Memory B cell (primary cell): ENCODE measurements at places on chromosomes 7 and 10.

GRCh38 chr7:39589323-39590111 is 23.3 kb downstream of the YAE1 start:
- no peak for DNase-seq

- DNase-seq = no peak
Observed at GRCh38 chr10:11373717-11374171, 237.7 kb downstream of the USP6NL start.

- no peak for DNase-seq
Observed at GRCh38 chr7:151520419-151521261, 945 bp upstream of the RHEB start.

DNA sequence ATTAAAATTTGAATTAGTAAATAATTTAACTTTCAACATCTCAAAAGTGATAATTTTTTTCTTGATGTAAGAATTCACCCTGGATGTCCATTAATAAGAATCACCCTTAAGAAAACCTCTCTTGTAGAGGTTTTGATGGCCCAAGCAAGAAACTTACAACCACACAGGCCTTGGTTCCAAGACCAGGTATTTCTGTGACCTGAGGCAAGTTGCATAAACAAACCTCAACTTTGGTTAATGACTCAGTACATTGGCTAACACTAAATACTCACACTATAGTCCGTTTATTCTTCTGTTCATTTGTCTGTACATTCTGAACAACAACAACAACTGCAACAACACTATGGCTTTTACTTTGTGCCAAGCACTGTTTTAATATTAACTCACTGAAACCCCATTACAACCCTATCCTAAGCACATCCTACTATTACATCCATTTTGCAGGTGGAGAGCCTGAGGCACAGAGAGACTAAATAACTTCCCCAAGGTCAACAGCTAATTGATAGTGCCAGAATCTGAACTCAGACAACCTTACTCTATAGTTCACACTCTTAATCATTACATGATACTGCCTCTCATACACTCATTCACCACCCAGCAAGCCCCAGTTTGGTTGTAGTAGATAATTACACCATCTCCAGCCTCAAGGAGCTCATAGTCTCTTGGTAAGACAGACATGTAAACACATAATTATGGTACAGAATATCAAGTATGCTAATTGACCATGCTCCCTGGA is 6.6 kb downstream of the ANK3 start:
- DNase-seq = no peak

- DNase-seq = peak; percentile 62
Observed at GRCh38 chr10:124717911-124718741, 26.1 kb downstream of the FAM53B start.

DNA sequence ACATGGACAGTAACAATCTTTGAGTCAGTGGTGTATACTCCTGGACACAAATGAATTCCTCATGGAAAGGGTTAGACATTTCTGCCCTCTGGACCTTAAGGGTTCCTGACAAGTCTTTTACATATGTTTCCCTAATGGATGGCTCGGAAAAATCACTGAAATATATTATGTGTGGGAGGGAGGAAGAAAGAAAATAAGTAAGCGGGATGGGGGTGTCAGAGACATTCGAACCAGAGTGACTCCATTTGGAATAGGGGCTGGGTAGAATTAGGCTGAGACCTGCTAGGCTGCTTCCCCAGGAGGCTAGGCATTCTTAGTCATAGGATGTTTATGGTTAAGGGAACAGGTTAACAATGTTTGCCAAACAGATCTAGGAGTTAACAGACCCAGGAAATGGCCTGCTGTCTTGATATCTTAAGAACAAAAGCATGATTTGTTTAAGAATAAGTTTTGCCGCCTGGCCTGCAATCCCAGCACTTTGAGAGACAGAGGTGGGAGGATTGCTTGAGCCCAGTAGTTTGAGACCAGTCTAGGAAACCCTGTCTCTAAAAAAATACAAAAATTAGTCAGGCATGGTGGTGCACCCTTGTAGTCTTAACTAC is 1241.7 kb downstream of the TYW1 start:
- DNase-seq = no peak

- DNase-seq = no peak
Observed at GRCh38 chr10:118626953-118627352, 31.5 kb upstream of the PRLHR start.

DNA sequence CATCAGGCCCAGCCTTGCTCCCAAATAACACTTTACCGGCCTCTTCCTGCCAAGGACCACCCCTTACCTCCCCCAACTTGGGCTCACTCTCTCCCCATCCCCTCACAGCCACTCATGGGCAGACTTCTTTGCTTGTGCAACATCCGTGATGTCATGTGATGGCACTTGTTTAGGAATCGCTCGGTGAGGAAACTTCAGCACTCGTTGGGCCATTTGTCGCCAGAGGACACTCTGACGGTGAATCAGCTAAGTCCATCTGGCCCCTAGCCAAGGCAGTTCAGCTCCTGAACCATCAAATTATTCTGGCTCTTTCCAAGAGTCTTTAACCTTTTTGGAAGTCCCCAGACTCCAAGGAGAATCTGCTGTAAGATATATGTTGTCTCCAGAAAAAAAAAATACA is 19.2 kb downstream of the BTBD16 start:
- DNase-seq = no peak

- no peak for DNase-seq
Observed at GRCh38 chr7:16652888-16653287, 6.9 kb downstream of the BZW2 start.

- DNase-seq = no peak
Observed at GRCh38 chr7:144404946-144405345, 1.5 kb upstream of the NOBOX start.

GRCh38 chr10:129274748-129275474 is 192.1 kb upstream of the MGMT start:
- DNase-seq = no peak

DNA sequence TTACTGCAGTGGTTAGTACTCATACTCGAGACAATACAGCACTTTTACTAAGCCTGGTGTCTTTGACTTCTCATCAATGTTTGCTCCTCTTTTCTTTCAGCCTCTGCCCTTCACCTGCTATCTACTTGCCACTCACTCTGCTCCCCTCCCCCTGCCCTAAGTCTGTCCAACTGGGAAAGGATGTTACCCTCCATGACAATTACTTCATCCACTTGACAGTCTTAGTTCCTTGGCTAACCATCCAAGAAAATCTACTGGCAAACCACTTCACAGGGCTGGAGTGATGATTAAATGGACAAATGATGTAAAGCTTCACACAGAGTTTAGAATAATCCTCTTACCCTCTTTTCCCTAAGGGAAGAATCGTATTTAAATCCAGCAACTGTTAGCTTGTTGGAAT is 8.2 kb upstream of the DLD start:
- no peak for DNase-seq

DNA sequence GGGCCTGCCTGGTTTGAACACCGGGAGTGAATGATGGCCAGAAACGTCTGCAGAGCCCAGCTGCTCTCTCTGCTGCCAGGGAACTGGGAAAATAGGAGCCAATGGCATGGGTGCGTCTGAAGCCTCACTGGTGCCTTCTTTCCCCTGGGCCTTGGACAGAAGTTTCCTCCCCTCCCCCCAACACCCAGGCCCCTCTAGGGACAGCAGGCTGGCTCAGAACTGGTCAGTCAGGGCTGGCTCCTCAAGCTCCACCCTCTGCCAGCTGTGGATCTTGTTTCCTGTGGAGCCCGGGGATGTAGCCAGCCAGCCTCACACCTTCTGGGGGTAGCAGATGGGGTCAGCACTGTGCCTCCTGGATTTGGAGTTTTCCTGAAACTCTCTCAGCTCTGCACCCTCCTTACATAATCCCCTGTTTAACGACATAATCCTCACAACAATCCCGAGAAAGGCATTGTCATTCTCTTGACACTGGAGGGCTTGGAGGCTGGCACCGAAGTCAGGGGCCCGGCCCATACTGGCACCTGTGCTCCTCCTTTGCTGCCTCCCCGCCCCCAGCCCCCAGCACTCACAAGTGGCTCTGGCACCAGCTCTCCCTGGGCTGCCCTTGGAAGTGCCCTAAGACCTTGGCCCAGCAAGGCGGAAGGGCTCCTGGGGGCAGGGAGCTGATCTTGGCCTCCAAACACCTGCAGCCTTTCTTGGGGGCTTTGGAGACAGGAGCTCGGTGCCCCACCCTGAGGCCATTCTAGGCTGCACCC is 5.7 kb downstream of the LDB3 start:
- DNase-seq = no peak

- DNase-seq = no peak
Observed at GRCh38 chr7:87213252-87213651, 6.3 kb downstream of the TMEM243 start.

GRCh38 chr7:14507617-14508016 is 394.9 kb downstream of the DGKB start:
- DNase-seq = no peak

DNA sequence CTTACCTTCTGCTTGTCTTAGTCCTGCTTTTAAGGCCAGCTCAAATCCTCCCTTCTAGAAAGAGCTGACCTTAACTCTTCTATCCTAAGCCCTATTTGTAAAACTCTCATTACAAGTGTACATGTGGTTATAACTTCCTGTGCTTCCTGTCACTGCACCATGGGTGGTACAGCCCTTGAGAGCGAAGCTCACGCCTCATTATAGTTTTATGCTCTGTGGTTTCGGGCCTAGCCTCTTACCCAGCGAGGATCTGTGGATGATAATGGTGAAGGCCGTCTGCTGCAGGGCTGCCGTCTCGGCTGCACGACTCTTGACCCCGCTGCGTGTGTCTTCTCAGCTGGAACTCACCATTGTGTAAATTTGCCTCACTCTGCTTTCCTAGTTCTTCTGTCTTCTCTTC is 74.6 kb downstream of the CUL1 start:
- DNase-seq = no peak

- no peak for DNase-seq
Observed at GRCh38 chr7:138665669-138666140, 35.5 kb downstream of the SVOPL start.

- DNase-seq = no peak
Observed at GRCh38 chr10:117246997-117247671, 6.2 kb downstream of the SLC18A2 start.

DNA sequence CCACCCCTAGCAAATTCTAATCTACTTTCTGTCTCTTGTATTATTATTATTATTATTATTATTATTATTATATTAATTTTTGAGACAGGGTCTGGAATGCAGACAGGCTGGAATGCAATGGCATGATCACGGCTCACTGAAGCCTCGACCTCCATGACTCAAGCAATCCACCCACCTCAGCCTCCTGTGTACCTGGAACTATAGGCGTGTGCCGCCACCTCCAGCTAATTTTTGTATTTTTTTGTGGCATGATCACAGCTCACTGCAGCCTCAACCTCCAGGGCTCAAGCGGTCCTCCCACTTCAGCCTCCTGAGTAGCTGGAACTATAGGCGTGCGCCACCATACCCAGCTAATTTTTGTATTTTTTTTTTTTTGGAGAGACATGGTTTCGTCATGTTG is 2.6 kb upstream of the TMEM139 start:
- DNase-seq = no peak

DNA sequence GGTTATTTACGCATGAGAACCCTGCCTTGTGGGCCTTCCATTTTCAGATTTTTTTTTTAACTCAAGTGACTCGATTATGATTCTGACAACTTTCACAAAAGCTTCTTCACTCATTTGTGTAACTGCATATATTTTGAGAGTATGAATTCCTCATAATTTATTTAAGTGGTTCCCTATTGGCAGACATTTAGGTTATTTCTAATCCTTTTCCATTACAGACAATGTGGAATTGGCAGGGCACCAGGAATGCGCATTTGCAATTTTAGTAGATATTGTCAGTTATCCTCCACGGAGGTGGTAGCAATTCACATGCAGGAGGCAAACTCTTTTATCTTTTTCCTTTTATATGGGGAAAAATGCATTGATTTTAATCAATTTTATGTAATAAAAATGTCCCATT is 2.5 kb downstream of the TMEM176B start:
- no peak for DNase-seq

DNA sequence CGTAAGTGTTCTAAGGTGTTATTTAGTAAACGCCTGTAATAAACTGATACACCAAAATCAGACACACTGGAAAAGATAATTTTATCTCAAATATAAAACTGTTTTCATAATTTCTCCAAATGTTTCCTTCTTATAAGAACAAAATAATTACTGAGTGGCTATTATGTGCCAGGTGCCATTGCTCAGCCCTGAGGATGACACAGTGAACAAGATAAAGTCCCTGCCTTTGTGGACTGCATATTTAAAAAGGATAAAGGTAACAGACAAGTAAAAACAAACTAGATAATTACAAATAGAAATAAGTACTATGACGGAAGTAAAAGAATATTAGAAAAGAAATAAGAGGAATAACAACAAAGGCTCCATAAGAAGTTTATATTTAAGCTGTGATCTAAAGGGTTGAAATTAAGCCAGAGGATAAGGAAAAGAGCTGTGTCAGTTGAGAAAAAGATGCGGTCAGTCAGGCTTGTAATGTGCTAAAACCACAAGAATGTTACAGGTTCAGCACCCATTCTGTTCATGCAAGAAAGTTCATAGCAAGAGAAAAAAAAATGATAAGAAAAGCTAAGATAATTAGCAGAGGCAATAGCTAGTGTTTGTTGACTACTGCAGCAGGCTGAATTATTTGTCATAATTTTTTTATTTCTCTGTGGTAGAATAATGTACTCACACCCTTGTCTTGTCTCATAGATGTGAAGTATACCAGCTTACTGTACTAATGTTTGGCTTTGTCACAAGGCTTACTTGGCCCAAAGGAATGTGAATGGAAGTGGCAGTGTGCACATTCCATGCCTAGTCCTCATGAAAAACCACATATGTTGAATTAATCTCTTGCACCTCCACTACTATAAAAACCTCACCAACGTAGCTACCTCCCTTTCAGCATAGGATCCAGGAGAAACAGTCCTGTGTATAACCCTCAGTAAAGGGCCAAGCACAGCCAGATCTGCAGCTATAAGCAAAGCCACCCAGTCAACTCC is 75.1 kb downstream of the CRPPA start:
- DNase-seq = no peak

- no peak for DNase-seq
Observed at GRCh38 chr7:128415217-128415785, 5.5 kb upstream of the IMPDH1 start.

- DNase-seq = no peak
Observed at GRCh38 chr7:152956006-152956405, 196.5 kb downstream of the ACTR3B start.

- DNase-seq = no peak
Observed at GRCh38 chr10:3111621-3112163, 44.3 kb downstream of the PFKP start.

DNA sequence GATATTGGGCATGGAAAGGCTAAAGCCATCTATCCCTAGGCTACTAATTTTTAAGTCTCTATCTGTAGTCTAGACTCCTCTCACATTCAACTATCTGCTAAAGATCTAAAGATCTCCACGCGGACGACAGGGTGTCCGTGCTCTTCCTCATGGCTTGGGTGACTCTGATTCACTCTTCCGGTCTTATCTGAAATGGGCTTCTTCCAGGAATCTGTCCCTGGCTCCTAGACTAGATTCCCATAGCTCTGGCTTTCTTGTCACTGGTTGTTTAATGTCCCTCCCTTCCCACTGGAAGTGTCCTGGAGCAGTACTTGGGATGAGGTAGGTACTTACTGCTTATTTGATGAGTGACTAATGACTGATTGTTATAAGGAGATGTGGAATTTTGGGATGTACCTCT is 62.0 kb upstream of the PODXL start:
- DNase-seq = no peak

- no peak for DNase-seq
Observed at GRCh38 chr10:129725890-129726631, 238.0 kb downstream of the EBF3 start.
